ENCODE measurements at places on chromosomes 6 and 20. TPM values are rescaled to one million over a fixed set of nuclear protein-coding genes. Genes with fewer than 3 reads are reported as not detected.

SPINT4 gene
- polyA plus RNA-seq: not detected

RBBP8NL gene
- not detected for polyA plus RNA-seq

RAD21L1 gene
- polyA plus RNA-seq: 0.04 TPM

SYNDIG1 gene
- not detected for polyA plus RNA-seq

- peak; percentile 43 for DNase-seq
Measured at GRCh38 chr6:118283766-118284165, 264.3 kb upstream of the PLN start.

DNA sequence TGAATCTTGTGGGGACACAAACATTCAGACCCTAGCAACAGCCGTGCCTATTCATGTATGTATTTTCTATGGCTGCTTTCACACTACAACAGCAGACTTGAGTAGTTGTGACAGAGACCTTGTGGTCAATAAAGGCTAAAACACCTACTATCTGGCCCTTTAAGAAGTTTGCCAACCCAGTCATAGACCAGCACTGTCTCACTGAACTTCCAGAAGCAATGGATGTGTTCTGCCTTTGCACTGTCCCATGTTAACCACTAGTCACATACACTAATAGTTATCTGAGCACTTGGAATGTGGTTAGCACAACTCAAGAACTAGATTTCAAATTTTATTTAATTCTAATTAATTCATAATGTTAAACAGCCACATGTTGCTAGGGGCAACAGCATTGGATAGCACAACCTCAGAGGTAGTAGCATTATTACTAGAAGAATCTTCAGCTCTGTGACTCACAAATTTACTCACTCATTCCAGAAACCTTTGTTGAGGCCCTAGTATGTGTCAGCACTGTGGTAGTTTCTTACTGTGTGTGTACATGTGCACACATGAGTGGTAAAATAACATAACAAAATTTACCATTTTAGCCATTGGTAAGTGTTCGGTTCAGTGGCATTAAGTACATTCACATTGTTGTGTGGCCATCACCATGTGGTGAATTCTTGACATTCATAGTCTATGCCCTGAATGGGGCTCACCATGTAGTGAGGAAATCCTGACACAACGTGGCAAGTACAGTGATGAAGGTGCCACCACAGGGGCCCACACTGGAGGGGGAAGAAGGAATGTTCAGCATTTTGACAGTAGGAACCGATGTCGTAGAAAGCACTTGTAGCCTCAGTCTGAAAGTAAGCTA is 107.3 kb downstream of the CEP57L1 start:
- no peak for DNase-seq

GRCh38 chr6:130622142-130622541 is 205.1 kb upstream of the SMLR1 start:
- no peak for DNase-seq

DNA sequence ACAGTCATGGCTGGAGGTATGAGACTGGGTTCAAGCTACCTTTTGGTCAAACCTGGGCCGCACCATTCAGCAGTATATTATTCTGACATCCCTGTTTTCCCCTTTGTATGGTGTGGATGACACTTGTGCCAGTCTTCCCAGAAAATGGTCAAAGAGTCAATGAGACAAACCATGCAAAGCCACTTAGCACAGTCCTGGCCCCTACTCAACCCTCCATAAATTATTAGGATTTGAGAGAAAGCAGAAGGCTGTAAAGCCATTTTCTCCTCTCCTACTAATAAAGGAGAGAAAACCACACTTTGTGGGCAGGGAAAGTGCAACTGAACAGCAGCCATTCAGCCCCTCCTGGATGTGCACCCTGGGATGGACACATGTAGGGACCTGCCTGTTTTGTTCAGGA is 236.2 kb downstream of the SLC24A3 start:
- DNase-seq: no peak

DNA sequence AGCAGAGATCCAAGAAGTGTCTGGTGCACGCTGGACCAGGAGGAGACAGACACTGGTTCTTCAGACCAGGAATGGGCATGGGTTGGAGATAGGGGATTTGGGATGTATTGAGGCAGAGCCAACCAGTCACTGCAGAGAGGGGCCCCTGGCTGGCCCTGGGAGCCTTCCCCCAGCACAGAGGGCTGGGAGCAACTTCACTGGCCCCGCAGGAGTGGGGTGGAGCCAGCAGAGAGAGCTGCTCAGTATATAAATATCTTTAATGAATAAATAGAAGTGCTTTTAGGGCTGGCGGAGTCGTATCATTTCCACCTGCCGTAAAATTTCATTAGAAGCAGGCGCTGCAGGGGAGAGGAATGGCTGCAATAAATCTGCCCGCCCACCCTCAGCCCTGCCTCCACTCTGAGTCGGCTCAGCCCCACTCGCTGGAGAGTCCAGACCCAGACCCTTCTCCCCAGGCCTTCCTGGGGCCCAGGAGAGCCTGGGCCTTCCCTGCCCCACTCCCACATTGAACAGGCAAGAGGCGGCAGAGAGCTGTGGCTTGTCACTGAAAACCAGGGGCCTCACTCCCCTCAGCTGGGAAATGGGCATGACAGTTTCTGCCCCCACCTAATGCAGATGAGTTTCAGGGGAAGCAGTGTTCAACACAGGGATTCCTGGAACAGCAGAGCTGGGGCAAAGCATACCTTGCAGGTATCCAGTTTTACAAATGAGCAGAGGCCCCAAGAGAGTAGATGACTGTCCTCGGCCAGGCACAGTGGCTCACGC is 23.9 kb upstream of the VSTM2L start:
- DNase-seq: no peak

DNA sequence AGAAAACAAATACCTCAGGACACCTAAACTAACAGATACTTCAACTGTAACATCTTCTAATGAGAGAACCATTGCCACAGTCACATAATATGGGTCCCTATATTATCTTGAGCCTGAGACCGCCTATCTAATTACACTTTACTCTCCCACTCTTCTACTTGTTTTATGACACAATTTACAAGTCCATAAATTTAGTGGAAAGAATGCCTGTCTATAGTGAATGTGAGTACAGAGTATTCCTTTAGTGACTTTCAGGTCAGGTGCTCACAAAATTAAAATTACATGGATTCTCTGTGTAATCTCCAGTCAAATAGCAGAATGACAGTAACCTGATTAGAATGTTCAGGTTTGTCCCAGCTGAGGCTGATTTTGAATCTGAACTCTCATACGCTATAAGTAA is 624.1 kb downstream of the PKHD1 start:
- no peak for DNase-seq

DNA sequence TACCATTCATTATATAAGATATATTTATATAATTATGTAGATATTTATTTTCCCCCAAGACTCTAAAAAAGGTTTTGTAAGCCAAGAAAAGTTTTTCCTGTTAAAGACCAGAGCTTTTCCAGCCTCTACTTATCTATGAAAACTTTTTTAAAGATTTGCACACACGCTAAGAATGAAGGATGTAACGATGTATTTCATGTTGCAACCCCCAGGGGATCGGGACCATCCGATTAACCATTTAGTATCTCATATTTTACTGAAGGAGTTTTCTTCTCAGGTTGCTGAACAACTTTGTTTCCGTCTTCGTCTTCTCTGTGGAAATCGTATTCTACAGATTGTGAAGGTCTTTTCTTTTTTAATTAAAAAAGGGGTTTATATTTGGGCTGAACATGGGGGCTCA is 70.0 kb upstream of the SASH1 start:
- no peak for DNase-seq

GRCh38 chr6:26022132-26022472 is 59.5 kb downstream of the TRIM38 start:
- no peak for DNase-seq

GRCh38 chr20:44521484-44522481 is at the start of gene SERINC3:
SERINC3 (minus strand) TSS chr20:44522070; CDS start chr20:44521951, 119 bp downstream.
- DNase-seq: peak; percentile 80

GRCh38 chr6:71406865-71407860 is 118.6 kb downstream of the OGFRL1 start:
- no peak for DNase-seq

DNA sequence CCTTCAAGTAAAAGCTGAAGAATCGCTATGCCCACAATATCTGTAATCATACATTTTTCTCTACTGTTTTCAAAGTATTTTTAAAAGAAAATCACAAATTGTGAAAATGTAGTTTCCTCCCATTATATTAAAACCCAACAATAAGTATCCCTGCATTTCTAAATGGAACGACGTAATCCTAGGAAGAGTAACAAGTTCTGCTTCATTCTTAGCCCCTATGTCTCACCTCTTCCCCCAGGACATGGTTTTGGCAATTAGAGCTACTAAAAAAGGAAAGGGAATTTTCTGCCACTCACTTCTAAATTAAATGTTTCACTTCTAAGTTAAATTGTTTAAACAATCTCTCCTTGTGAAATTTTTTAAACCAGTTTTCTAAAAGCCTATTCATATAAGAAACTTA is 47.4 kb downstream of the TBPL1 start:
- DNase-seq: no peak
